Thymus (tissue), 14 donors: ENCODE measurements at places on chromosomes 1 and 21.

DNA sequence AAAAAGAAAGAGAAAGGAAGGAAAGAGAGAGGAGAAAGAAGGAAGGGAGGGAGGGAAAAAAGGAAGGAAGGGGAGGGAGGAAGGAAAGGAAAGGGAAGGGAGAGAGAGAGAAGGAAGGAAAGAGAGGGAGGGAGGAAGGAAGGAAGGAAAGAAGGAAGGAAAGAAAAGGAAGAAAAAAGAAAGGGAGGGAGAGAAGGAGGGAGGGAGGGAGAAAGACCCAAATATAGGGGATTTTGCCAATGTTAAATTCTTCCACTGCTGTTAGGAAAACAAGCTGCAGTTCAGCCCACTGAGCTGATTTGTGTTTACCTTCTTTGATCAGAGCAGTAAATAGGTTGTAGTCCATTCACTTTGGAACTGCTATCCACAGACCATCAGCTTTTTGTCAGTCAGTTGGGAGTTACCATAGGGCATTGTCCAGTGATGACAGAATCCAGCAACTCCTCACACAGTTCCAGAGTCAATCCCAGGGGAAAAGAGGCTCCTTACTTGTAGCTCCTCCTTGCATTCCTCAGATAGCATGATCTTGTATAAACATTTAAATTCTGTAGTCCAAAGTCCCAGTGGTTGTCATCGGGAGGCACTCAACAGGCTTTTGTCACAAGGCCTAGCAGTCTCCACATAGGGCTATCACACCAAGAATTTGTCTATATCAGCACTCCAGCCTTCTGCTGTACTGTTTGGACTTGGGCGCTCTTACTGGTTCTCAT lies 13.5 kb upstream of the PPP1R8 start:
- no peak for DNase-seq

DNA sequence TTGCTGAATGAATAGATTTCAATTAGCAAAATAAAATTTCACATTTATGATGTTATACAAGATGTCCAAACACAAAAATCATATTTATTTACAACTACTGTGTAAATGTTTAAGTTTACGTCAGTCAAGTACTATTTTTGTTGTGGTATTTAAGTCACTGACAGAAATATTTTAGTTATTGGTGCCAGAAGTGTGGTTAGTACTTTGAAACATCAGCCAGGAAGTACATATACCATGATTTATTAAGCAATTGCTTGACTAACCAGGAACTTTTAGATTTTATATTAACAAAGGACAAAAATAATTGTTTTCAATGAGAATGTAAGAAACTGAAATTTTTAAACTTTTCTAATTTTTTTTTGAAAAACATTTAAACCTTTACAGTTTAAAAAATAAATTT lies 2.4 kb upstream of the FCRL4 start:
- no peak for DNase-seq

DNA sequence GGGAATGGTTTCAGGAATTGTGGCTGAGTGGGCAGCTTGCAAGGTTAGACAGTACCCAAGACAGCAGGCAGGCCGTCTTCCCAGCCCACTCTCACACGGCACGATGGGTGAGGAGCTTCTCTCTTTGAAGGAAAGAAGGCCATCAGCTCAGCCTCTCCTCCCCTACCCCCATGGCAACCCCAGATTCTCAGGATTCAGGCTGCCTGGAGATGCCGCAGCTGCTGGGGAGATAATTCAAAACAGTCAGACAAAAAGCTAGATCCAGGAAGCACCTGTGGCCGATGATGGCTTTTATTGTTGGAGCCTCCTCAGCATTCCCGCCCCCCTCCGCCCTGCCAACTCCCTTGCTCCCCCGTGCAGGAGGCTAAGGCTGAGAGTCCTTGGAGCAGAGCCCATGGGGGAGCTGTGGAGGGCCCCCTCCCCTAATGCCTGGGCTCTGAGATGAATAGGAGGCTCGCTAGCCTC lies 220.5 kb downstream of the TRABD2B start:
- no peak for DNase-seq

DNA sequence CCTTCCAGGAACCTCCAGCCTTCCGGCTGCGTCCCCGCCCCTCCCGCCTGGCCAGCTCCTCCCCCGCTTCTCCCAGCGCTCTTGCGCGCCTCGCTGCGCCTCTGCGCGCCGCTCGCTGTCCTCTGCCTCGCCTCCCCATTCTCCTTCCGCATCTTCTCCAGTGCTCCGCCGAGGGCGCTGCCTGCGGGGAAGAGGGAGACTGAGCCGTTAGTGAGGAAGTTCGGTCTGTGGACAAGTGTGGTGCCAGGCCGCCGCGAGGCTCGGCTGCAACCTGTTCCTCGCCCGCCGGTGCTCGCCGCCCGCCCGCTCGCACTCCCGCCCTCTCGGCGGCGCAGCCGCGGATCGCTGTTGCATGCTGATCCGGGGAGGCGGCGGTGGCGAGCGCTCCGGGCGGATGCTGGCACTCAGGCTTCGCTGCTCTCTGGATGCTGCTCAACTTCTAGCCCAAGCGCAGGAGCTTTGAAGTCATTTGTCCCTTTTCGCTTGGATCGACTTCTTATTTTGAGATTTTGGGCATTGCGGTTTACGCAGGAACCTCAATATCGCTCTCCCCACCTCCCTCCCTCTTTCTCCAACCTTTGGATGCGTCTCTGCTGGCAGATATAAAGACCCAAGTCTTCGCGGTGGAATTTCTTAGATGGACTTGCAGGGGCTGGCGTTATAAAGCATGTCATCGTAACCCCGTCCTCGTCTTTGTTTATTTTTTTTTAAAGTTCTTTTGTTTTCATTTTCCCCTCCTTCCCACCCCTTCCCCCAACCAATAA lies 614 bp upstream of the CACNA1E start:
- DNase-seq, result no peak

DNA sequence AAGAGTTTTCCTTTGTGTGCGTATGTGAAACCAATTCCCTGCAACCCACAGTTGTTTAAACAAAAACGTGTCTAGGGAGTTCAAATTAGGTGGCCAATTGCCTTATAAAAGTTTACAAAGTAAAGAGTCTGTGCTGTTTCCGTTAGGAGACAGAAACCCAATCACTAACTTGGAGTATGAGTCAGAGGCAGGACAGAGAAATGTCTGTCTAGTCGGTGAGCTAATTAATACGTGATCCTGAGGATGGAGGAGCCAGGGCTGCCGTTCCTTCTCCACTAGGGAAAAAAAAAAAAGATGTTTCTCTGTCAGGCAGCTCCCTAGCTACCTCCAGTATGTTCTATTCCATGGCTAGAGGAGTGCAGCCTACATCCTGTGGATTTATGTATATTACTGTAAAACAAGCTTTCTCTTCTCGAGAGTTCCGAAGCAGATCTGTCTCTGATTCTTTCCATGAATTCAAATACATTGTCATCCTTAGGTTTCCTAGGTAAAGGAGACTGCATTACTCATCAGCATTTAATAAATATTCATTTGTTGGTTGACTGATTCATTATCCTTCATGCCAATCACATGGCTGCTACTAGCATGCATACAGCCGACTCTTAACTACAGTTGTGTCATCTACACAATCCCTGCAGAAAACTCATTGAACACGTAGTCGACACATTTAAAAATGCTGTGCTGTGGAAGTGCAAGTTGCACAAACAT lies 430.6 kb downstream of the KIF26B start:
- DNase-seq, result no peak

GRCh38 chr1:1153874-1154273 lies 19.8 kb upstream of the TTLL10 start:
- DNase-seq, result no peak

GRCh38 chr21:44814498-44815023 lies 3.3 kb downstream of the SUMO3 start:
- DNase-seq, result no peak

DNA sequence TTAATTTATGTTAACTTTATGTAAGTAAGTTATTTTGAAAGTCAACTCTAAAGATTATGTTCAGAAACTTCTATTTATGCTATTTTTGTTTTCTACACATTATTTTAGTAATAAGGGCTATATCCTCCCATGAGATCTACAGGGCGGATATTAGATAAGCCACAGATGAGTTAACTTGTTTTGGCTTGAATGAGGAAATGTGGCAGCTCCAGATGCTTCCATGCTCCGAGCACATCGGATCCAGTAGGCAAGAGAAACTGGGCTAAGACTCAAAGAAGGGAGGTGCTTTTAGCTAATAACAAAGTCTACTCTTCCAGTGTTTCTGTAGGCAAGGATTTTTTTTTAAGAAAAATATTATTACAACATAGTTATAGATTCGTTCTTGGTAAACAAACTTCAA lies 20.0 kb upstream of the LAMC1 start:
- no peak for DNase-seq

DNA sequence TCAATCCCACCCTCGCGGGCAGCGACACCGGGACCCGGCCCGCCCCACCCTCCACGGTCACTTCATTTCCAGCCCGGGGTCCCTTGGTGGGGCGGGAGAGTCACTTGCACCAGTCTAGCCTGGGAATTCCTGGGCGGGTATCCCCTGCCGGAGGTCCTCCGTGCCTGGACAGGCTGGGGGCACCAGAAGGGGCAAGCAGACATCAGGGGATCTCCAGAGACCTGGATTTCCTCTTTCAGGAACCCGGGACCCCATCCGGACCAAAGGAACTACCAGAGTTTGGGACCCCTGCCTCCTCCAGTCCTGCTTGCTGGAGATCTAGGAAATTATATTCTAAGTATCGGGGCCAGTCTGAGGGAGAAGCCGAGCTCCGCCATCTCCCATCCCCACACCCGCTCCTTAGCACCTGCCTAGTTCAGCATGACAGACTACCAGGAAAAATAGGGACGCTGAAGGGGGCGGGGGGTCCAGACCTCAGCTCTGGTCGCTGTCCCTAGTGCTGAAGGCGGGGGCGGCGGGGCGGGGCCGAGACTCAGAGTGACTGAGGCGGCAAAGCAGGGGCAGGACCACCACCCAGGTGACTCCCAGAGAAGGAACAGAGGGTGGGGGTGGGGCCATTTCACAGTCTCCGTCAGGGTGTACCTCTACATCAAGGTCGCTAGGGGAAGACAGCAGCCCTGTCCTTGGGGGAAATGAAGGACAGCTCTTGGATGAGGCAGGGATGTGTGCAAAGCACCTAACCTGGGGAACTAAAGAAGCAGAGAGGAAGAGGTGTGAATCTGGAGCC lies 832 bp downstream of the HCN3 start:
- DNase-seq, result peak; percentile 78

DNA sequence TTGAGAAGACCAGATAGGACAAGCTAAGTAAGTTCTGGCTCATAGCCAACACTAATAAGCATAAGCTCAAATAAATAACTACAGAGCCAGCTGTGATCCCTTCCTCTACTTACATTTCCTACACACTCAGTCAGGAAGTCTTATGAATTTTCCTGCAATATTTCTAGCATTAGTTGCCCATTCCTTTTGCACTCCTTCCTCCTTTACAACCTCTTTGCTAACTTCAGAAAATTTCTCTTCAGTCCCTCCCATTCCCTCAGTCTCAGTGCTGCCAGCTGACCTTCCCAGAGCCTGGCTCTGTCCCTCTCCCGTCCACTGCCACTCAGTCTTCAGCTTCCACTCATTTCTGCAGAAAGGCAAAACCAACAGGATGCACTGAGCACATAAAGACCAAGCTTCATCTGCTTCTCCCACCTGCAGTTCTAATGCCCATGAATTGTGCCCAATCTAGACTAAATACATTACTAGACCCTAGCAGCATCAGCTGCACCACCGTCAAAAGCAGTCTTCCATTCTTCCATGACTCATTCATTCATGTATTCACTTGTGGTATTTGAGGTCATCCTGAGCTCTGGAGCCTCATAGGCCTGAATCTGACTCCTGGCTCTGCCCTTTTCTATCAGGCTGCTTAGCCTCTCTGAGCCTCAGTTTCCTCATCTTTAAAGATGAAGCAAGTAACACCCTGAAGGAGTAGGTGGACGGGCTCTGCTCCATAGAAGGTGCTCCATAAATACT lies 54.6 kb upstream of the SIPA1L2 start:
- no peak for DNase-seq

GRCh38 chr1:234684856-234685255 lies 74.9 kb upstream of the IRF2BP2 start:
- no peak for DNase-seq

DNA sequence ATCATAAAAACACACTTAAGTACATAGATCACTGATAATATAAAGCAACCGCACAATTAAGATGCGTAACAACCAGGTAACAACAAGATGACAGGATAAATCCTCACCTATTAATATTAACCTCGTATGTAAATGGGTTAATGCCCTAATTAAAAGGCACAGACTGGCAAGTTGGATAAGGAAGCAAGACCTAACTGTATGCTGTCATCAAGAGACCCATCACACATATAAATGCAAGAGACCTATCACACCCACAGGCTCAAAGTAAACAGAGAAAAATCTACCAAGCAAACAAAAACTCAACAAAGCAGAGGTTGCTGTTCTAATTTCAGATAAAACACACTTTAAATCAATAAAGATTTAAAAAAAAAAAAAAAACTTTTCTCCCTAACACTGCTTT lies 151.8 kb downstream of the FAF1 start:
- DNase-seq, result no peak

DNA sequence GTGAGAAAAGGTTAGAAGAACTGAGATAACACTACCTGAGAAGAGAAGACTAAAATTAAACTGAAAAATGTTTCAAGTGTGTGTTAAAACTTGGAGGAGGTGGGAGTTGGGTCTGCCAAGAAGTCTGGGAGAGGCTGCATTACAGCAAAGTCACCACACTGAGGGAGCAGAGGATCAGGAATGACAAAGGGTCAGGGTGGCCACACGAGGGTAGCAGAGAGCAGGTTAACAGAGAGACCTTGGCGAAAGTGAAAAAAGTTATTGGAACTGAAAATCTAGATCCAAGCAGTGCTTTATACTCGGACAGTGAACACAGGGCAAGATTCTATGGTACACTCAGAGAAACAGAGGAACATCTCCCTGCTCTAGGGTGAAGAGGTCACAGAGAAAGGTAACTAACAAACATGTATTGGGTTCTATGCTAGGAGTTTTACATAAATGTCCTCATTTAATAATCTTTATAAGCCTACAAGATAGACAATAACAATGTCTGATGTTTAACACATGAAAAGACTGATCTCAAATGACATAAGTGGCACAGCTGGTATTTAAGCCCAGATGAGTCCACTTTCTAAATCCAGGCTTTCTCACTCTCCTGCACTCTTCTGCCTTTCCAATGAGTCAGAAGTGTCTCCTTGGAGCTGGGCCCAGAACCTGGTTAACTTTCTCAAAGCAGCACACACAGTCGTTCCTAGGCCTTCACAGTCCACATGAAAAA lies 10.3 kb upstream of the CADM3 start:
- DNase-seq, result peak; percentile 26

GRCh38 chr1:92486251-92487077 lies at the start of gene GFI1:
Gene GFI1 (minus strand): TSS chr1:92486925. CDS start chr1:92483487, 3,438 bp downstream.
- DNase-seq, result no peak
